IgD-negative memory B cell (primary cell): ENCODE measurements at places on chromosomes 12 and 14. TPM values are rescaled to one million over a fixed set of nuclear protein-coding genes. Genes with fewer than 3 reads are reported as not detected.

Gene ADAMTS20
- polyA plus RNA-seq: not detected

Gene CFAP54
- polyA plus RNA-seq: 0.13 TPM

Gene TAS2R42
- polyA plus RNA-seq: not detected

Gene SIX6
- not detected for polyA plus RNA-seq

Gene OTOGL
- polyA plus RNA-seq: not detected
